Nucleus accumbens (tissue), 56 donors: ENCODE measurements at places on chromosomes 5 and 9.
A peak's percentile ranks its signal among the peaks of the same experiment; 100 is the strongest.

- no peak for DNase-seq
Measured at GRCh38 chr9:126125577-126125976, 201.1 kb upstream of the MVB12B start.

DNA sequence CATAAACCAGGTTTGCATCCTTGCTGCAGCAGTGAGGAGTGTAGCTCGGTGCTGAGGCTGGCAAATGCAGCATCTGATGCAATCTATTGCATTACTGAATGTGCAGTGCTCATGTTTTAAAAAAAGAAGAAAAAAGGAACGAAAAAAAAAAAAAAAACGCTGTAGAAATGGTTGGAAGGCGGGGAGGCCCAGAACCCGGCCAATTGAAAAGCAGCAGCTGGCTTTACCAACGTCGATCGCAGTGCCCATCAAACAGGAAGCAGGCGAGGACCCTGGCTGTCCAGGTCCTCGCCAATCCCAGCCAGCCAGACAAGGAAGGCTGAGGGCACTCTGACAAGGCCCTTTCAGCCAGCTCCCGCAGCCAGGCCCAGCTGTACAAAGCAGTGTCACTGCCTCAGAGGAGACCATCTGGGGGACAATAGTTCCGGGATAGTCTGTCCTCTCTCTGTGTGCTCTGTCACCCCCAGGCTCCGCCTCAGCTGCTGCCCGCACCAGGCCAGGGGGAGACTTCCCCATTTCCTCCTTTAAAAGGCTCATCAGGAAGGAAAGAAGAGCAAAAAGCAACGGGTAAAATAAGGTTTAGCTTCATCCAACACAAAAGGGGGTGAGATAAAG is 21.8 kb upstream of the CPEB4 start:
- DNase-seq = peak; percentile 85

DNA sequence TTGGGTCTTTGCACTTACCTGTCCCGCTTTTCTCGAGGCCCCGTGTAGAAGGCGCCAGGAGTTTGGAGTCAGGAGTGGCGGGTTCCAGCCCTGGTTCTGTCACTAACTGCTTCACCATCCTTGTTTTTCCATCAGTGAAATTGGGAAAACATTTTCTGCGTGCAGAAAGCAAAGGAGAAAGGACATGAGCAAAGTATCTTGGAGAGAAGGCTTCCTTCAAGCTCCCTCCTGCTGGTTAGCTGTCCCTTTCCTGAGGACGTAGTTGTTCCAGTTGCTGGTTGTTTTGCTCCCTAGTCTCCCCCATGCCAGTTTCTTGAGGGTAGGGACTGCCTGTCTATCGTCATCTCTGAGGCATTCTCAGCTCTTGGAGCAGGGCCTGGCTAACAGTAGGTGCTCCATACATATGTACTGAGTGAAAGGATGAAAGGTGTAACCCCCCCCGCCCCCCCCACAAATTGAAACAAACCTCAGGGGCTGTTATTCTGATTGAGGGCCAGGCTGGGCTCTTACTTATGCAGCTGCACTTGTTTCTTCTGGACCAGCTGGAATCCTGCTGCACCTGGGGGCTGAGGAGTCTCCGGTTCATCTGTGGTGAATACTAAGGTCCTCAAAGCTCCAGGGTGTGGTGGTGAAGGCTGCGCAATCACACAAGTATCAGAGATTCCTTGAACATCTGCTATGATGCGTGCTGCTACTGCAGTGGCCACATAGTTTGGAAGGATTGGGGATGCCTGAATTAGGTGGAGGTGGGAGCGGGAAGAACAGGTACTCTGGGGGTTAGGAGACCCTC is 1.0 kb downstream of the SMIM3 start:
- DNase-seq = no peak

- DNase-seq = no peak
Measured at GRCh38 chr5:144451187-144451973, 280.7 kb downstream of the KCTD16 start.

DNA sequence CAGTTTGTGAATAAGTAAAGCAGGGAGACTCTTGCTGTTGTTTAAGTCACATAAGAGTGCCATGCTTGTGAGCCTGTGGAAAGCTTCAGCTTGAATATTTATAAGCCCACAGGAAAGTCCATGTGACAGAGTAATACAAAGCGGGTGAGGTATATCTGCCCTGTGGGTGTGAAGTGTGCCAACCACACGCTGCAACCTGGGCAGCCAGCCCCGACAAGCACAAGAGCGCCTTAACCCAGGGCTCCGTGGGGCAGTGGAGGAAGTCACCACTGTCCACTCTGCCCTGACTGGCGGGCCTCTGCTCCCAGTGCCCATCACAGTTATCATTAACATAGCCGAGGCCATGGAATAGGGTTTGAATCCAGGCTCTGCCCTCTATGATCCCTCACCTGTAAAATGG is 132.2 kb downstream of the SCAMP1 start:
- no peak for DNase-seq

DNA sequence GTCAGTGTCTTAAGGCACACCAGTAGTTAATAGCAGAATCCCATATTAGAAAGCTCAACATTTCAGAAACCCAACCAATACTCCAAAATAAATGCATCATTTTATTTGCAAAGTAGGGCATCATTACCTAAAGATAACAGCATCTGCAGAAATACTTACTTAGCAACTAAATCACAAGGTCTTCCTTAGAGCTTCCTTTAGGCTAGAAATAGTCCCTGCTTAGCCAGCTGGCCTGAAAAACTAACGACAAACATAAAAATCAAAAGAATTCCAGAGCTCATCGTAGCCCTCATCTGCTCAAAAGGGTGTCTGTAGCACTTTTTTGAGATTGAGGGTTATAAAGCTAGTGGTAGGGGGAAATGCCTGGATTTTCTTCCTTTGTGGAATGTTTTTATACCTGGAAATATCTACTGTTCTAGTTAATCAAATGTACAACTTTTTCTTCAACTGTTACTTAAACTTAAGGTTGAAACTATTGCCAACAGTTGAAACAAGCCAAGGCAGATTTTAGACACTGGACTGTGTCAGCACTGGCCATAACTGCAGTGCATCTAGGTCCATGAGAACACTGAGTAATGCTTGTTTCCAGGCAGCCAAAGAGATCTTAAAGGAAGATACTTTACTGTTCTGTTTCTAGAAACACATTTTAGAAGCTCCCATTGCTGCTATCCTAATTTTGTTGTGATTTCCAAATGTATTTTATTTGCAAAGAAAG is 129.4 kb upstream of the RASA1 start:
- DNase-seq = no peak

- no peak for DNase-seq
Measured at GRCh38 chr5:138724470-138725146, 28.6 kb upstream of the CTNNA1 start.

DNA sequence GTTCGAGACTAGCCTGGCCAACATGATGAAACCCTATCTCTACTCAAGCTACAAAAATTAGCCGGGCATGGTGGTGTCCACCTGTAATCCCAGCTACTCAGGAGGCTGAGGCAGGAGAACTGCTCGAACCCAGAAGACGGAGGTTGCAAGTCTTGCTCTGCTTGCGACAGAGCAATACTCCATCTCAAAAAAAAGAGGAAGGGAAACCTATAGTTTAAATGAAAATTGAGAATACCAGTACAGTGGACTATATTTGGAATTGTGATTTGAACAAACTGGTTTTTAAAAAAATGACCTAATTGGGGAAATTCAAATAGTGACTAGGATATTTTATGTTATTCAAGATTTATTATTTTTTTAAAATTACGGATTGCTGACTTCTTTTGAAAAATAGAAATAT is 33.2 kb downstream of the DIAPH1 start:
- no peak for DNase-seq

GRCh38 chr5:99063737-99064136 is 134.9 kb upstream of the CHD1 start:
- DNase-seq = no peak

GRCh38 chr5:89282554-89283510 is 399.8 kb upstream of the MEF2C start:
- DNase-seq = no peak

DNA sequence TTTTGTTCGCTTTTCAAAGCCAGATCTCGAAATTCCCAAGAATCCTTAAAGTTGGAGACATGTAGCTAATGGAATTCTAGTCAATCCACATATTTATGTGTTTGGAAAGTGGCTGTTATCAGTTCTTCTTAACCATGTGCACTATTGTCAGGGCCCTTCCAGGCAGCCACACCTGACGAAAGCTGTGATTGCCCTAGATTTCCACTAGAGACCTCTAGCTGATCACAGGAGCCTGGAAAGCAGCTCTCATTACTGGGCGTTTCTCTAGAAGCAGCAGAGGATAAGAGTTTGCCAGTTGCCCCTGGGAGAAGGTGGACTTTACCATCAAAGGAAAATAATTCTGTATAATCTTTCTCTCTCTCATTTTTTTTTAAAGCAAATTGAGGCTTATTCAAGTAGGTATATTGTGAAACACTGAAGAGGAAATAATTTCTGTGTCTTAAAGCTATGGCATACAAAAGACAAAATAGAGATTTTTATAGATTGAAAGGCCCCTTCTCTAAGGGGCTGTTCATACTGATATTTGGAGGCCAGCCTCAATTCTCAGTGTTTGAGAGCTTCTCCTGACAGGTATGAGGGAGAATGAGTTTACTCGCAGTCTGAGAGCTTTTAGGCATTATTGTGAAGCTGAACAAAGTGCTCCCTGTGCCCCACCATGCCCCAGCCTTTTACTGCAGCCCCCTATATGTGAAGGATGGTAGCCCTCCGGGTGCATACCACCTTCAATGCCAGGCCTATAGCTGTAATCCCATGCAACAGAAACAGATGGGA is 405.4 kb upstream of the ACTBL2 start:
- no peak for DNase-seq

DNA sequence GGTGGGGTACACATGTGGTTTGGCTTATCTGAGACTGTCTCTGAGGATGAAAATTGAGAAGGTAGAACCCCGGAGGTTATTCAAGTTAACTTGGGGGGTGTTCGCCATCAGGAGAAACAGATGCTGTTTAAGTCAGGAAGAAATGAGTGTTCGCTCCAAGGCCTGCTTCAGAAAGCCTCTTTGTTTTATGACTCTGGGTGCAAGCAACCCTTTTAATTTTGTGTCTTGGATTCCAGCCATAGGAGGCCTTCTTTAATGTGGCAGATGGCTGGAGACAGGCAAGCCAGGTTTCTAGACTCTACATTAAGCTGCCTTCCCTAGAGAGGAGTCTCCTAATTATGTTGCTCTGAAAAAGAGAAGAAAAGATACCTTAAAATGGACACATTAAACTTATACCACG is 4.2 kb upstream of the SMAD5 start:
- no peak for DNase-seq

DNA sequence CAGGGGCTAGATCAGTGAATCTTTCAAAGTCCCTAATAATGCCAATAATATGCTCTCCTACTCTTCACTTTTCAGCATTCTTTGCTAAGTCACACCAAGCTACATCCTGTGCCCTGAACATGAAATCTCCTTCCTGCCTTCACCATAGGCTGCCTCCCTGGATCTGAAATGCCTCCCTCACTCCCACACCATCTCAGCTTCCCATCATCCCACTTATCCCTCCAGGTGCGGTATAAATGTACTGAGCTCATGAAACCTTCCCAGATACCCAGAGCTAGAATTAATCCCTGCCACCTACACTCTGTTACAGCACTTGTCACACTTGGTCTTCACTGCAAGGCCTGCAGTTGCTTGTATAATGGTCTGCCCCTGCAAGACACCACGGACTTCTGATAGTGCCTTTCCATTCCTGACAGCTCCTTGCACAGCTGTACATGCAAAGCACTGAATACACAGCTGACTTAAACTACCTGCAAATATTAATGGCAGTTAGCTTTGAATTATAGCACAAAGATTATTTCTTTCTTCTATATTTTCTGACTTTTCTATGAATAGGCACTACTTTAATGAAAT is 250.4 kb downstream of the EBF1 start:
- DNase-seq = no peak

GRCh38 chr9:87513880-87514535 is 16.3 kb downstream of the DAPK1 start:
- no peak for DNase-seq

- no peak for DNase-seq
Measured at GRCh38 chr5:119270121-119270565, 85.7 kb upstream of the TNFAIP8 start.

DNA sequence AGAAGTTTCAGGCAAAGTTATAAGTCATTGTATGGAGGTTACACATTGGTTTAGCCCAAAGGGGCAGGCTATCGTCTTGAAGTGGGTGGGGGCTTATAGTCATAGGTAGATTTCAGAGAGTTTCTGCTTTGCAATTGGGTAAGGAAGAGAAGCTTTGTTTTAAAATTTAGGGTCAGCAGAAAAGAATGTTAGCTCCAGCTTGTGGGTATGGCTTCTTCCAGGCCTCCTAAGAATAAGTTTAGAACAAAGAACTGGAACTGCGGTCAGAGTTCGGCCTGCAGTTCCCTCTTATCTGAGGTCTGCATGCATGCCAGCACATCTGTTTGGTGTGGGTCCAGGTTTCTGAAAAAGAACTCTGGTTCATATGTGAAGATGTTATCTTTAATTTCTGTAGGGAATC is 96.1 kb downstream of the CYFIP2 start:
- no peak for DNase-seq

GRCh38 chr9:72486594-72486955 is 34.8 kb upstream of the TMC1 start:
- DNase-seq = no peak

- DNase-seq = no peak
Measured at GRCh38 chr5:74865256-74865803, 857 bp downstream of the FAM169A start.

- DNase-seq = no peak
Measured at GRCh38 chr9:135512241-135512603, 9.0 kb upstream of the LCN1 start.
